ENCODE measurements at places on chromosomes 2 and 18.

GRCh38 chr2:18047896-18048657 lies 169.6 kb downstream of the KCNS3 start:
- DNase-seq, result no peak

GRCh38 chr2:169928463-169928864 lies 101.2 kb downstream of the UBR3 start:
- peak; percentile 41 for DNase-seq

DNA sequence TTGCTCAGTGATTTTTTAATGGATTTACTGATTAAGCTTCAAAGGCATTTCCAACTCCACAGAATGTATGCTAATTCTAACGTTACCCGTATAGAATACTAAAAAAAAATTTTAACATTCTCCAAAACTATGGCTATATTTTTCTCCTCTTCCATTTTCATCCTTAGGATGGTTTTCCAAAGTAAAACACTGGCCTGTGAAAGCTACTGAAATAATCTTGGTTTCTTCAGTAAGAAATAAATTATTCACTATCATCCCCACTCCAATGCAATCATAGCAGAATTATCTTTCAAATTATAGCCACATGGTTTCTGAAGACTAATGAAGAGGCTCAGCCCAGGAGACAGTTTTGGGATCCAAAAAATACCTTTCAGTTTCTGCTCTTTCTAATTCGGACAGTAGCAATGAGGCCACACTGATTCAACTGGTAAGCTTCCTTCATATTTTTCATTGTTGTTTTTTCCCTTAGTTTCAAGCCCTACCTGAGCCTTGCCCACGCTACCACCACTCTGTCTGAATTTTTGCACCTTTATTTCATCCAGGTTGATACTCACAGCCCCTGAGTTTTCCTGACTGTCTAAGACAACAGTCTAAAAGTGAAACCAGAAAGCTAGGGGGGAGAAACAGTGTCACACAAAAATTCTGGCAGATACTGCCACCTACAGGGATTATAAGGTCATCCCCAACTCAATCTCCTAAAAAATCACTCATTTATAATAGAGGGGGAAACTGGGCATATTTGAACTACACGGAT lies 887.9 kb downstream of the NRXN1 start:
- DNase-seq, result no peak

DNA sequence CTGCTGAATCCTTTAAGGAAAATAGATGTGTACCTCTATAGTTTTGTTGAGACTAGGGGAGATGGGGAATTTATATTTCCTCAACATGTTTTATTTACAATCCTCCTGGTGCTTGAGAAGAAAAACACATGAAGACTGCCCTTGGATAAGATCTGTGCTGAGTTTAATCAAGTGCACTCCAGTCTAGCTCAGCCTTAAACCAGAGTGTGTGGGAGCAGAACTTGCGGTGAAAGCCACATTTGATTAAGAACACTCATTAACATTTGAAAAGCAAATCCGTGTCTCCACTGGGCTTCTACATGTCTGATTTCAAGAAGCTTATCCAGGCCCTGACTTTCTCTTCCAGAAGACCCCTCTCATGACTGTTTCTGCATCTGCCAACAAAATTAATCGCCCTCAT lies 84.8 kb upstream of the ITGA6 start:
- DNase-seq, result no peak

GRCh38 chr18:23438608-23439366 lies 14.3 kb upstream of the RIOK3 start:
- no peak for DNase-seq

- no peak for DNase-seq
Observed at GRCh38 chr2:175627405-175627804, 374.7 kb downstream of the LNPK start.

Measured in stimulated activated naive CD4-positive, alpha-beta T cell (primary cell).